ENCODE measurements at places on chromosomes 4 and X.

- DNase-seq: no peak
These were observed 2.9 kb downstream of the PAK3 start for GRCh38 chrX:111098874-111099273.

DNA sequence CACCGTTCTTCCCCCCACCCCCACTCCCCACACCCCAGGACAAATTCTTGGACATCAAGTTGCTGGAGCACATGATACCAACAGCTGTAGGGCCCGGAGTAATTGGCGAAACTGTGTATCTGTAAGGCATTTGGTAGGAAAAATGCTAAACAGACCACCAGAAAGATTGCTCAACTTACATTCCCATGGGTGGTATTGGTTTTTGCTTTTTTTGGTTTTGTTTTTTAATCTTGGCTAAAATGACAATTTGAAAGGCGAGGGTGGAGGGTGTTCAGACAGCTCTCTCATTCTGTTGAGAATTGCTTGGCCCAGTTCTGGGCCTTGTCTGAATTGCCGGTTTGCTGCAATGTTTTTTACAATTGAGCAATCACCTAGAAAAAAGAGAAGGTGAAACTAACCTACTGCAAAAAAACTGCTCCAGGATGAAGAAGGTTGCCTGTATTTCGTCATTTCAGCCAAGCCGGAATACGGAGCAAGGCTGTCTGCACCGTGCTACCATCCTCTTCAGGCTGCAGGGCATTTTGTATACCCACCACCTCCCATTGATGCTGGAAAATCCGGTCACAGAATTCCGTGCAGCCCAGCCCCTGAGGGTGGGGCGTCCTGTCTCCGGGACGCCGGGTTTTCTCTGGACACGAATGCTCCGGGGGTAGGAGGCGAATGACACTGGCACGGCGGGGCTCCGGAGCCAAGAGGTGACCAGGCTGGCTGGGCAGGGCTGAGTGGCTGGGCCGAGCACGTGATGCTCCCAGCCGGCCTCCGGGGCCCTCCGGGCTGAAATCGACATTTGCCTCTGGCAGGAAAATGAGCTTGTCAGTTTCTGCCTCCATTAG is at the start of gene CLCN4:
Gene CLCN4, plus strand, starts transcription at position 777 of the 833 bp plus-strand sequence. CDS start 28,058 bp downstream, outside the sequence.
- DNase-seq: peak; percentile 53

GRCh38 chr4:6815029-6815836 is 32.7 kb downstream of the KIAA0232 start:
- no peak for DNase-seq

- DNase-seq: no peak
These were observed 287.9 kb upstream of the NR3C2 start for GRCh38 chr4:148730082-148730640.

DNA sequence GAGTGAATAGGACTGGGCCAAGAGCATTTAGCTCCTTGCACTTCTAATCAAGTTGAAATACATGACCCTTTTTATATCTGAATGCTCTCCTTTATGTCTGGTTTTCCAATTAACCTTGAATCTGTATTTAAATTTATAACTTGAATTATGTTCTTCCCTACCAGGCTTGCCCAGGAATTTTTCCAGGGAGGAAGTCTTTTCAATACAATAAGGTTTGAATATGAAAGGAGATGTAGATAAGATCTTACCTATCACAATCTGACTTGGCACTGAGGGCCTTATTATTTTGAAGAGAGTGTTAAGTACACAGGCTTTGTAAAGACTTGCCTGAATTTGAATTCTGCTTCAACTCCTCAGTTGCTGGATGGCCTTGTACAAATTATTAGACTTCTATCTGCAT is 555.7 kb downstream of the PCDH7 start:
- no peak for DNase-seq

- DNase-seq: no peak
These were observed 43.2 kb downstream of the ITIH6 start for GRCh38 chrX:54754854-54755253.

GRCh38 chr4:46550471-46550870 is 160.5 kb upstream of the GABRA2 start:
- DNase-seq: no peak

Measured in muscle of back (tissue), 13 donors.